Inflammatory macrophage (primary cell): ENCODE measurements at places on chromosomes 6 and 20.

DNA sequence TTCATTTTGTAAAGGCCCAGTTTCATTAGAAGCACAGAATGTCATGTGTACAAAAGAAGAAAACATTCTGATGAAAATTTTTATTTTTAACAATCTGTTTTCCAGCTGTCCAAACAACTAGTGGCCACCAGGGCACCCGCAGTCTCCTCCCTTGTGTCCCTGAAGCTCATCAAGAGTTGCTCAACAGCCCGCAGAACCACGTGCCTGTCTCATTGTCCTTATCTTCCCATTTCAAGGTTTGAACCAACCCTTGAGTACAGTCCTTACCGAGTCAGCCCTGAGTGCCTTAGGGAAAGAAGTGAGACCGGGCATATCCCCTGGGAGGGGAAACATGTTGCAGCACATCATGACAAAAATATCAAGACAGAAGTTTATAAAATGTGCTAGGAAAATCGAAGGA, 15.9 kb upstream of the ZNF133 start:
- peak; percentile 23 for DNase-seq

- DNase-seq: no peak
Observed at GRCh38 chr6:52055451-52055850, 32.0 kb downstream of the PKHD1 start.

DNA sequence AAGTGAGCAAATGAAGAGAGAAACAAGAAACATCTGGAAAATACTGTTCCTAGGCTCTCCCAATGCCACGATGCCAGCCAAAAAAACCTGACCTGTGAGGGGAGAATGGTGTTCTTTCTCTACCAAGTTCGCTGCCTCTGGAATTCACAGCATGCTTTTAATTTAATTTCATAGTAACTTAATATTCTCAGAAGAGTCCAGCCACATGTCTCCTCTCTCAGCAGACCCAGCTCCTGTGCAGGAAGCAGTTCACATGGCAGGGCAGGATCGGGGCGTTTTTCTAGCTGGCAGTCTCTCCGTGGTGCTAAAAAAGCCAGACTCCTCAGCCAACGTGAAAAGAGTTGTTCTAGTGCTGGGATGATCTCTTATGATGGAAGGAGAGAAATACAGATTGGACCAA, 57.5 kb downstream of the BFSP1 start:
- DNase-seq: no peak

DNA sequence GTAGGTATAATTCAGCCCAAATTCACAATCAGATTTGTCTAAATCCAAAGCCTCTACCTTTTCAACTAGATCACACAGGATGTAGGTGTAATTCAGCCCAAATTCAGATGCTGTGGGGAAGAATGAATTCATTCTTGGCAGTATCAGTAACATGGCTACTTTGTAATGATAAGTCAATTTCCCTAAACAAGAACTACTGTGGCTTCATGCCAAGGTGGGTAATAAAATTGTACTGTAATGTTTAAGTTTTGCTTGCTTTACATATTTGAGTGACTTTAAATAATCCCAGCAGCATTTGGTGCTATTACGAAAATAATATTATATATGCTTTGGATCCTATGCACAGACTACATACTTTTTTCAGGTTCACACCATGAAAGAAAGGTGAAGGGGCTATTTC, 239.1 kb downstream of the HDGFL1 start:
- no peak for DNase-seq

DNA sequence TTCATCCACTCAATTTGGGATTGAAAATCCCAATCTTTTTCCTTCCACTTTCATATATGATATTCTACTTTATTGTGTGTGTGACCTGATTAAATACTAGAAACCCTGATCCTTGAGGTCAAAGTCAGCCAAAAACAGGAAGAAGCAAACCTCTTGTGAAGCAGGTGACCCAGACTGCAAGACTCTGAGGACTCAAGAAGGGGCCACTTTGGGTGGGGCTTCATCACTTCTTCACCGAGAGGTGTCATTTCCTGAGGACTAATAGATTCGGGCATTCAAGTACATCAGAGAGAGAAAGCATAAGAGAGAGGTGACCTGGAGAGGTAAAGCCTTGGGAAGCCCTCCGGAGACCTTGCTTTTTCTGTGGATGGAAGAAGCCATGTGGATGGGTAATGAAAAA, 129.0 kb downstream of the CFAP61 start:
- DNase-seq: no peak

DNA sequence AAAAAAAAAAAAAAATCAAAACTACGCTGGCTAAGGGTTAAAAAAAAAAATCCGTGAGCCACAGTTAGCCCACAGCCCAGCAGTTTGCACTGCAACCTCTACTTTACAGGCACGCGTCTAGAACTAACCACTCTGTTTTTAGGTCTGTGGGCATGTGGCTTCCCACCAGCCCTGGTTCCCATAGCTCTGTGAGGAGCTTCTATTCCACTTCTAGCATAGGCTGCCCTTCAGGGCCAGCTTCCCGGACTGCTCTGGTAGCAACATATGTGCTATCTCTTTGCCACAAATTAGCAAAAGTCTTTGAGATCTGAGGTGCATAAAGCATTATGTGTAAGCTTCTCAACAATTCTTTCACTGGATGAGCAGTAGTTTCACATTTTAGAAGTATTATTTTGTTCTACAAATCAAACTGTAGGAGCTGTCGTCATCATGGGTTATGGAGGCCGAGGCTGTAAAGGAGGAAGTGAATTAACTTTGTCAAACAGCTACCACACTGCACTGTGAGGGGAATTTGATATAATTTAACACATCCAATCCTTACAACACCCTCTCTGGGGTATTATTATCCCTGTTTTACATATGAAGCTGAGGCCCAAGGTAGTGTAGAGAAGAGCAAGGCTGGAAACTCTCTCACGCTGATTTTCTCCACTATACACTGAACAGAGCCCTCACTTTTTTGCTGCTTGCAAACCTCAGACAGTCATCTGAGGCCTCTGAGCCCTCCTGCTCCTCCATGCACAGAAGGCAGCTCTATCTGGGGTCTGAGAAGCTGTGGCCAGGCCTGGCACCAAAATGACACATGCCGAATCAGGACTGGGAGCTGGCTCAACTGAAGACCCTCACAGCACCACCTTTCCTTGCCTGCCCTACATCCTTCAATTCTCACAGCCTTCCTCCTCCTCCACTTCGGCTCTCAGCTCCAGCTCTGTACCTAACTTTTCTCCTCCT, 35.4 kb downstream of the MAN1A1 start:
- DNase-seq: peak; percentile 44

DNA sequence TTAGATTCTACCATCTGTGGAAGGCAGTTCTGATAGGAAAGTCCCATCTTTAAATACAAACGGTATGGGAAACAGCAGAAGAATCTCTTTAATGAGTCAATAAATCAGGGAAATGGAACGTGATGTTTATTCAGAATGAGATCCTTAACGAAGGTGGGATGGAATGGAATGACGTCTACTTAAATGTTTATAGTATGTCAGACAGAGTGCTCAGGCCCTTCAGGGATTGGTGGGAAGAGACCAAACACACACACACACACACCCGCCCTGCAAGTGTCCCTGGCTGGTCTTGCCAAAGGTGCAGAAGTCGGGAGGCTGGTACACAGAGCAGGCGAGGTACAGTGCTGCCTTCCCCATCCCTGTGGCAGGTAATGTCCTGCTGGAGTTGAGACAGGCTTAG, 164.0 kb downstream of the FARS2 start:
- no peak for DNase-seq

DNA sequence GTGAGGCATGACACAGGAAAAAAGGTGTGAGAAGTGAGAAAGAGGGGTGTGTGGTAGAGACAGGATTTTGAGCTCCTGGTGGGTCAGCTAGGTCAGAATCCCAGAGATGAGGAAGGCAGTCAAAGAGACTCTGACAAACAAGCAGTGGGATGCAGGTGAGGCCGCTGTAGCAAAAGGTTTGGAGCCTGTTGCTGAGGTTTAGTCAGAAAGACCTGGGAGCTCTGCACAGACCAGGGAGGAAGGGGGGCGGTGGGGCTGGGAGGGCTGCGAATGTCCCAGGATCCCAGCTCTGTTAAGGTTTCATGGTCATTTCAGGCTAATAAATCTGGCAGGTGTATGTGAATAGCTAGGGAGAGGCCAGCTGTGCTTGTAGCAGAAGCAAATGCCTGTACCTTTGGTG, 373.9 kb upstream of the SYNCRIP start:
- no peak for DNase-seq

DNA sequence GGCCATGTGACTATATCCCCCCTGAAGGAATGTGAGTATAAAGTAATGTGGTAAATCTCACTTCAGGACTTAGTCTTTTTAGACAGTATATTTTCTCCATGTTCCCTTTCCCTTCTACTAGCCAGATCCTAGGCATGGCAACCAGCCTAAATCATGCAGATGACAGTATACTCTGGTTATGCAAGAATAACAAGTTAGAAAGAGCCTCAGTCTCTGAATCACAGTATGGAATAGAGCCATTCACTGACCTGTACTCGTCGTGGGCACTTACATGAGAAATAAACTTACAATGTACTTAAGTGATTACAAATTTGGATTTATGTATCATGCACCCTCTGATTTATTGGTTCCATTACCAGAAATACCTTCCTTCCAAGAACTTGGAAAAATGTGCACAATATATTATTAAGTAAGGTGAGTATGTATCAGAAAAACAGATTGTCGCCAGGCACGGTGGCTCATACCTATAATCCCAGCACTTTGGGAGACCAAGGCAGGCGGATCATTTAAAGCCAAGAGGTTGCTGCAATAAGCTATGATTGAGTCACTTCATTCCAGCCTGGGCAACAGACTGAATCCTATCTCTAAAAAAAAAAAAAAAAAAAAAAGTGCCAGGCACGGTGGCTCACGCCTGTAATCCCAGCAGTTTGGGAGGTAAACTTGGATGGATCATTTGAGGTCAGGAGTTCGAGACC, 25.1 kb upstream of the FAM8A1 start:
- DNase-seq: no peak

- DNase-seq: no peak
Observed at GRCh38 chr20:37541326-37541725, 13.7 kb upstream of the BLCAP start.

- no peak for DNase-seq
Observed at GRCh38 chr6:169825558-169826225, 74.3 kb downstream of the ERMARD start.

- DNase-seq: peak; percentile 7
Observed at GRCh38 chr6:33634946-33635345, 13.8 kb downstream of the ITPR3 start.

GRCh38 chr6:36326356-36326995, 10.2 kb downstream of the BNIP5 start:
- no peak for DNase-seq

DNA sequence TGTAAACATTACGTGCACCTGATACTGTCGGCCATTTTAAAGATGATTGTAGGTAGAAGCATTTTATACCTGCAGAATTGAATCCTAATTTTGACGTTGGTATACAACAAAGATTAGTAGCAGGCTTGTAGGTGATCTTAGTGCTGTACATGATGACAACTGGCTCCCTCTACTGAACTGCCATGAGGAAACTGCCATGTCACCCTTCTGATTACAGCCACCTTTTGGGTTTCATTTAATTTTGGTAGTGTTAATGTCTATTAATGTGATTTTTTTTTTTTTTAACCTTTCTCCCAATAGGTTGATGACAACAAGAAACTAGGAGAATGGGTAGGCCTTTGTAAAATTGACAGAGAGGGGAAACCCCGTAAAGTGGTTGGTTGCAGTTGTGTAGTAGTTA, 2.3 kb downstream of the RPS12 start:
- DNase-seq: no peak

DNA sequence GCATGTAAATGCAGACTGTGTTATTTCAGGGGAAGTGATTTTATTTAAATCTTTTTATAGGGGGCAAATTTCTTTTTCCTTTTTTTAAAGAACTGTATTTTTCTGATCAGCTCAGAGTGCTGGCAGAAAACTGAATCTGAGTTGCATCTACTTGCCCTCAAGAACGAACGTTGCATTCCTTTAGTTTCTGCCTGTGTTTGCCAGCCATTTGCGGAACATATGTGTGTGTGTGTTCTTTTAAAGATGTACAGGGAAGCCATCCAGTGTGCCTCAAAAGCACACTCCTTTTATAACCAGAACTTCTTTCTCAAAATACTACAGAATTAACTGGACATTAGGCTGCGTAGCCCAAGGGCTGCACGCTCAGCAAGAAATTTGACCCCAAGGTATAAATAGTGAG, 25.8 kb upstream of the INSM1 start:
- DNase-seq: no peak

DNA sequence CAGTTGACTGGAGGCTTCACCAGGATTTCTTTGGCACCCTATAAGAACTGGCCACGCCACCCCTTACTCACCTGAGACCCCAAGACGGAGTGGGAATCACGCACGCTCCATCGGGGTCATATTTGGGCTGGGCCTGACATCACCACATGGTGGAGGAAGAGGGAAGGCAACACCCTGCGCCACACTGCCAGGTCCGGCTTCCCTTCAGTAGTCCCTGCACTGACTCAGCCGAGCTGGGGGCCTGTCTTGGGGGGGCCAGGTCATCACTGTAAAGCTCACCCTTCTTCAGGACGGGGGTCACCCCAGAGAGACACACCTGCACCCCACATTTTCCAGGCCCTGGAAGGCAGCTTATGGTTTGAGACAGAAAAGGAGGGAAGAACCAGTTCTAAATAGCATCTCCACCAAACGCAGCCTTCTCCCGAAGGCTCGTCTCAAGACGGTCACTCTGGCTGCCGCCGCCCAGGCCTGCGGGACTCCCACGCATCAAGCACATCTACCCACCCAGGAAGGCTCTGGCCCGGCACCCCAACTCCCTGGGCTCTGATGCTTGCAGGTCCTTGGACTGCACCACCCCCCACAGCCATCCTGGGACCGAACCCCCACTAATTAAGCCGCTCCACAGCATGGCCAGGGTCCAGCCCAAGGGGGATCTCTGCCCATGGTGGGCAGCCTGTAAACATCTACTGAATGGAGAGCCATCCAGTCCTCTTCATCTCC, 51.8 kb downstream of the GINS1 start:
- no peak for DNase-seq

GRCh38 chr6:33732817-33733708, 13.6 kb downstream of the IP6K3 start:
- DNase-seq: no peak

DNA sequence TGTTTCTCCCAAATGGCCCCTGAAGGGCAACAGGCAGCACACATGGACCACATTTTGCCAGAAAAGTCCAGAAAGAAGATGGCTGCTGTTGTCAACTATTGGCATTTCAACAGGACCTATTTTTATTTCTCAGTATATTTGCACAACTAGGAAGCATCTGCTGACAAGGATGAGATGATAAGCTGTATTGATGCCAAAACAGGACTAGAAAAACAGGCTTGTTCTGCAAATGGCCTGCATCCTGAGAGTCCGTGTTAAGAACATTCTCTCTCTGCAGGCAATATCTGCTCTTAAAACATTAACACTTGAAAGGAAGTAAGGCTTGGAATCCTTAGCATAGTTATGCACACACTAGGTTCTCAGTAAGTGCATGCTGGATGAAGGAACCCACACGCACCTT, 283.7 kb downstream of the ESR1 start:
- DNase-seq: no peak

- DNase-seq: no peak
Observed at GRCh38 chr6:39821742-39822532, 29.8 kb downstream of the DAAM2 start.
